ENCODE measurements at places on chromosomes 1 and 21.

DNA sequence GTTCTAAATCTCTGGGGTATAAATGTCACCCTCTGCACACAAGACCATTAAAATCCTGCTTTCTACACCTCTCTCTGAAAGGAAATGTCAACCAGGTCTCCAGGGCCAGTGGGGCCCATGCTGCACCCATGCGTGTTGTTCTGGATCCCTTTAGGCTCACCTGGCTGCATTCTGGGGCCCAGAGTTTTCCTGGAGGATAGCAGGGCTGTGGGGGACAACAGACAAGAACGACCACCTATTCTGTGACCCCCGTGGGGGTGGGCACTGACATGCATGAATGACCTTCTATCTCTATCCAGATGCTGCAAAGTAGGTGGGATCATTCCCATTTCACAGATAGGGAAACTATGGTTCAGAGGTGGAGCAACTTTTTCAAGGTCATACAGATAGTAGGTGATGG lies 41.6 kb downstream of the TNNT2 start:
- no peak for DNase-seq

DNA sequence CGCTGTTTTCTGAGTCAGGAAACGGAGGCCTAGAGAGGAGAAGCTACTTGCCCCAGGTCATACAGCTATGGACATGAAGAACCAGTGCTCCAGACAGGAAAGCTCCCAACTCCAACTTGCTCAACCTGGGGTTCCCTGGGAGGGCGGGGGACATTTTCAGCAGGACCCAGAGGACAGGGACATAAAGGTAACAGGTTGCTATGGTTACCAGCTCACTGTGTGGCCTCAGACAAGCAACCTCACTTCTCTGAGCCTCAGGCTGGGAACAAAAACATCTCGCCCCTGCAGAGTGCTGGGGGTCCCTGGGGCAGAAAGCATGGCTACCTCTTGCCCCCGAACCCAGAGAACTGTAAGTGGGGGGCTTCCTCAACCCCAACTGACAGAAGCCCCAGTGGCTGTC lies 16.1 kb downstream of the FBXO2 start:
- no peak for DNase-seq

- peak; percentile 99 for DNase-seq
Observed at GRCh38 chr1:153880962-153881361, 41.8 kb downstream of the GATAD2B start.

GRCh38 chr1:23796466-23797271 lies 3.9 kb downstream of the GALE start:
- no peak for DNase-seq

GRCh38 chr1:240136402-240136801 lies 44.7 kb downstream of the FMN2 start:
- DNase-seq = no peak

DNA sequence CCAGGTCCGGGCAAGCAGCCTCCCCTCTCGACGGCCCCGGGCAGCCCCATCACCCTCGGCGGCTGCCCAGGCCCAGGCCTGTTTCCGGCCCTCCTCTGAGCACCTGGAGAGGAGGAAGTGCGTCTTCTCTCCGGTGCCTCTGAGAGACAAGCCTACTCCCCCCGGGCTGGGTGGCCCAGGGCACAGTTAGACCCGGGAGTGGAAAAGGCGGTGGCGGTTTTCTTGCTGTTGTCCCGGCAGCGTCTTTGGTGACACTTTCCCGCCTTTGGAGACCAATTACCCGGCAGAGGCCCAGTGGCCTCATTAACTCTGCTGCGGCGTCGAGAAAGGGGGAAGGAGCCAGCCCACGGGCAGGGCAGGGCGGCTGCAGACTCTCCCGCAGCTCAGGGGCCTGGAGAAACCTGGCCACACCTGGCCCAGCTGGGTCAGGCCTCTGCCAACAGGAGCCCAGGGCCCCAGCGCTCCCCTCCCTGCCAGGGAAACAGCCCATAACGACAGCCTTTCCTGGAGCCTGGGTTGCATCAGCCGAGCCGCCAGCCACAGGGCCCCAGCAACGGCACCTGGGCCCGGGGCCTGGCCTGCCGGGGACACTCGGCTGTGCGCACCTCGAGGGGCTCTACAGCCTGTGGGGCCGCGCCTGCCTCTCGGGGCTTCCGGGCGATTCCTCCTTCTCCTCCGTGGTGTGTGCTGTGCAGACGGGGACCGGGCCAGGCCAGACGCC lies 28.4 kb upstream of the C1orf159 start:
- DNase-seq = no peak

- DNase-seq = no peak
Observed at GRCh38 chr1:31587720-31588423, 11.6 kb downstream of the TINAGL1 start.

DNA sequence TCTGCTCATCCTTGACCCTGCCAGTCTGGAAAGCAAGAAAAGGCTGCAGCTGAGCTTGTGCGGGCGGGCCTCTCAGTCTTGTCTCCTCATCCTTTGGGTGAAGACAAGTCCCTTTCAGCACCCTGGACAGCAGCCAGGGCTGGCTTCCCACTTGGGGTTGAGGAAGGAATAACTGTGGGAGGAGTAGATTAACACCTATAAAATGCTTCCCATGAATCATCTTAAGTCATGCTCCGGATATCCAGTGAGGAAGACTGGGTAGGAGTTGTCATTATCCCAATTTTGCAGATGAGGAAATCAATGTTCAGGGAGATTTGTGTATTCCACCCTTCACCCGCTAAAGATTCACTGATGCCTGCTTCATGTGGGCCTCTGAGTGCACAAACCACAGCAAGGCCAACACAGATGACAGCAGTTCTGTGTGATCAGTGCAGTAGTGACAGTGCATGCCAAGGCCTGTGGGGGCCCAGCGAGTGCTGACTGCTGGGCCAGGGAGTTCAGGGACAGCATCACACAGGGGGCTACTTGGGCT lies 20.1 kb upstream of the COL16A1 start:
- DNase-seq = no peak
